ENCODE measurements at places on chromosomes 11 and 22.

DNA sequence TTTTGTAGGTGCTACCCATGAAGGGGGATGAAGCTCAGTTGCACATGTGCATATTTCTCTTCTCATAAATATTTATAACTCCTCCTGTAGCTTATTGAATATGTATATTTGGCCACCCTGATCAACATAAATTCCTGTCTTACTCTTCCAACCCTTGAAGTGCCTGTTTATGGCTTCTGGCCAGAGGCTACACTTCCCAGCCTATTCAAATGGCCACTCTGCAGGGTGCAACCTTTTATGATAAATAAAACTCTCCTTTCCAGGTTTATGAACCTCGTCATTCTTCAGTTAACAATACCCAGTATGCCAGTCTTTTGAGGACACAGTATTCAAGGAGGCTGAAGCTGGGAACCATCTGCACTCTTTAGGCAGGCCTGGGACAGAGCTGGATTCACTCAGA is 2.6 kb upstream of the RTL6 start:
- DNase-seq, result no peak

- no peak for DNase-seq
These were observed 94.2 kb downstream of the ABTB2 start for GRCh38 chr11:34263441-34264091.

DNA sequence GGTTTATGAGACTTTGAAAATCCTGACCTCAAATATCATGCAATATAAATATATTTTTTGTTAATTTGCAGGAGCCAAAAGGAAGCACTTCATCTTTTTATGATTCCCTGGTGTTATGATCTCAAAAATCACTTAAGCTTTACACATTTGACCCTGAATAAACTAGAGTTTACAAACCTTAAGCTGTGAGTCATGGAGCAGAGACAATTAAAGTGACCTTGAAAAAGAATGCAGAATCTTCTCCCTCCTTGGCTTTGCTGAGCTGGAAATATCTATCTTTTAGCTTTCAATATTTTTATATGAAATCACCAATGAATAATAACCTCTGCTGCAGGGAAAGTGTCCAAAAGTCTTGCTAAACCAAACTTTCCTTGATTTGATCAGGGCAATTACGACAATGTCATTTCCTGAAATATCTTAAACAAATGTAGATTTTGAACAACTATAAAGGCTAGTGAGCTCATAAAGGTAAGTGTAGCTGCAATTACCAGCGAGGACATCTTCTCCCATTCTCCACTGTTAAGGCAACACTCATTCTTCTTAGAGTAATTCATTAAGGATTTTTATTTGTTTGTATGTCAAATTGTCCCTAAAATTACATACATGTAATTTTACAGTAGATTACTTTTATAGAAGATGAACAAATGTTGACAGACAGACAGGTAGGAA is 747.0 kb upstream of the LUZP2 start:
- no peak for DNase-seq

GRCh38 chr11:62933750-62934495 is 12.8 kb upstream of the CHRM1 start:
- DNase-seq, result no peak

- DNase-seq, result no peak
These were observed 8.4 kb downstream of the UCP3 start for GRCh38 chr11:74000307-74001133.

DNA sequence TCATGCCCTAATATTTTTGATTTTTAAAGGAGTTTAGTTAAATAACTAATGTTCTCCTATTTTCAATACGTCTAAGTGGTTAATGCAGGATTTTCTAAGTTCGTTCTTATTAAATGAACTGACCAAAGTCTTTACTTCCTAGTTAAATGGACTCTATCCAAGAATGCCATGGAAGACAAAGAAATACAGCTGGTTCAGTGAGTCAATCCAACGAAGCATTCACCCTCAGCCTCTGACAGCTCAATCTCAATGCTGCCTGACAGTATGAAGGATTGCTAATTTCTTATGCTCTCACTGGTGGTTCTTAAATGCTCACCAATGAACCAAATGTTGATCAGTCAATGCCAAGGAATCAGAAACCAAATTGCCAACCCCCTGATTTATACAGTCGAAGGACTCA is 219.4 kb downstream of the CADM1 start:
- DNase-seq, result no peak

GRCh38 chr11:103875855-103876510 is 160.5 kb upstream of the DDI1 start:
- no peak for DNase-seq
